ENCODE measurements at places on chromosomes 13 and 19.
A peak's percentile ranks its signal among the peaks of the same experiment; 100 is the strongest.

DNA sequence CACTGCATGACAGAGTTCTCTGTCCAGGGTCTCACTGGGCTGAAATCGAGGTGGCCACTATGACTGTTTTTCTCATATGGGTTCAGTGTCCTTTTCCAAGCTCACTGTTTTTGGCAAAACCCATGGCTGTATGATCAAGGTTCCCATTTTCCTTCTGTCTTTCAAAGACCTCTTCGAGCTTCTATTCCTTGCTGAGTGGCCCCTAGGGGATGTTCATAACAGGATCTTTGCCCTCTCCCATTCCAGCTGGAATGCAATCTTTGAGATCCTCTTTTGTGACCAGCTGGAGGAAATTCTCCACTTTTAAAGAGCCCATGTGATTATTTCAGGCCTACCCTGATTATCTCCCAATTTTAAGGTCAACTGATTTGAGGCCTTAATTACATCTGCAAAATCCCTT lies 572.5 kb upstream of the SLC10A2 start:
- DNase-seq = no peak

- no peak for DNase-seq
Measured at GRCh38 chr13:76697288-76697687, 188.9 kb downstream of the KCTD12 start.

GRCh38 chr13:94710065-94710781 lies 2.1 kb downstream of the SOX21 start:
- DNase-seq = peak; percentile 47

DNA sequence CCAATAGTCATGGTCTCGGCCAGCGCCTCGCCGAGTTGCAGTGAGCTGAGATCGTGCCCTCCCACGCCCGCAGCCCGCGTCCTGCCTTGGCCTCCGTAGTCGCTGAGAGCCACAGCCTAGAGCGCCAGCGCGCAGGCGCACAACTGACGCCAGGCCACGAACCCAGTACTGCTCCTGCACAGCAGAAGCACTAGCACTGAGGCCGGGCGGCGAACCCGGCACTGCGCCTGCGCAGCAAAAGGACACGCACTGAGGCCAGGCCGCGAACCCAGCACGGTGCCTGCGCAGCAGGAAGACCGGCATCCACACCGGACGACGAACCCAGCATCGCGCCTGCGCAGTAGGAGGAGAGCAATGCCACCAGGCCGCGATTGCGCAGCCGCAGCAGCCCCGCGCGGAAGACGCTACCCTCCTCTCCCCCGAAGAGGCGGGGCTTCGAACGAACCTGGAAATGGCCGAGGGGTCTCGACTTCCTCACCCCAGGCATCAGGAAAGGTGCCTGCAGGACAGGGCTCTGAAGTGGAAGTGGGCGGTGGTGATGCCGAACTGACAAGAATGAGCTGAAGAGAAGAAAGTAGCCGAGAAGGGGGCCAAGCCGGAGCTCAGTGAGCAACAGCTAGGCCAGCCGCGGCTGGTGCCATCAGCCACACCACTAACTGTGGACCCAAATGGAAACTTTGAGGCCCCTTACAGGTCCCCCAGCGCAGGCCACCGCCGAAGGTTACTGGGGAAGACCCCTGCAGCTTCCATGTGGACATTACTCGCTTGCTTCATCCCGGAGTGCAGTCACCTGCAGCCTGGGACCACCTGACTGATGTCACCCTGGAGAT lies 7.5 kb downstream of the F10 start:
- DNase-seq = no peak

Measured in NCI-H526 (cell line).